HFFc6 (cell line): ENCODE measurements at places on chromosomes 7 and 10.

DNA sequence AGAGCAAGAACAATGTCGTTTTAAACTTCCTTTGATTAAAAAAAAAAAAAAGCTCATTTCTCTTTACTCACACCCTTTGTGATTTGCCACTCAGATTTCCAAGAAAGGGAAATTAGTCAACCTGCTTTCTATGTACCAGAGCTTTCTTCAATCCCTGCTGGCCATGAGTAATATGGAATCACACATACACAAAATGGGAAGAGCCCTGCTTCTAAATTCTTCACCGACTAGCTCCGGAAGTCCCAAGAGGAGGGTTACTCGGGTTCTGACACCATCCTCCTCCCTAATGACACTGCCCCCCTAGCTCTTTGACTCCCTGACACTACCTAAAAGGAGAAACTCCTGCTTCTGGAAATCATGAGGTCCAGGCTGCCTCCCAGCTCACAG lies 81.8 kb upstream of the SFMBT2 start:
- no peak for DNase-seq

DNA sequence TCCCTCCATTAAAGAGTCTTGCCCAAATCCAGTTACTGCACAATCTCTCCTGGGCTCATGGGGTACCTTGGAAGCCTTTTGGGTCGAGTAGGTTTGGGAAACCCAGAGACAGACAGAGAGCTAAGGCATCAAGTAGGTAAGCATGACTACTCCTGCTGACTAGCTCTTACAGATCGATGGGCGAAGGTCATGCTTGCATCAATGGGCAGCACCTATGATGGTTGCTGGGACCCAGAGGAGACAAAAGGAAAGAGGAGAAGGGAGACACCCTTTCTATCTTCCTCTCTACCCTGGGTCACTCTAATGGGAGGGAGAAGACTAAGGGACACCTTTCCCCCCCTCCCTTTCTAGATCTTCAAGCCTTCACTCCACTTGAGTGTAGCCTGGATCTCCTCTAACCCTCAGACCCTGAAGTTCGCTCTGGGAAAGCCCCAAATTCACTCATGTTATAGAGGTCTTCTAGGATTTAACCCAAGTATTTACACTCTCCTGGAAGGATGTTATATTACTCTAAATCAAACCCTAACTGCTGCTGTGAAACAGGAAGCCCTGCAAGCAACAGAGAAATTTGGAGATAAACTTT lies 31.6 kb upstream of the ZNF746 start:
- no peak for DNase-seq

- peak; percentile 57 for DNase-seq
Observed at GRCh38 chr7:40608321-40609075, 473.7 kb downstream of the SUGCT start.

- DNase-seq: no peak
Observed at GRCh38 chr7:42452356-42452755, 215.3 kb upstream of the GLI3 start.

DNA sequence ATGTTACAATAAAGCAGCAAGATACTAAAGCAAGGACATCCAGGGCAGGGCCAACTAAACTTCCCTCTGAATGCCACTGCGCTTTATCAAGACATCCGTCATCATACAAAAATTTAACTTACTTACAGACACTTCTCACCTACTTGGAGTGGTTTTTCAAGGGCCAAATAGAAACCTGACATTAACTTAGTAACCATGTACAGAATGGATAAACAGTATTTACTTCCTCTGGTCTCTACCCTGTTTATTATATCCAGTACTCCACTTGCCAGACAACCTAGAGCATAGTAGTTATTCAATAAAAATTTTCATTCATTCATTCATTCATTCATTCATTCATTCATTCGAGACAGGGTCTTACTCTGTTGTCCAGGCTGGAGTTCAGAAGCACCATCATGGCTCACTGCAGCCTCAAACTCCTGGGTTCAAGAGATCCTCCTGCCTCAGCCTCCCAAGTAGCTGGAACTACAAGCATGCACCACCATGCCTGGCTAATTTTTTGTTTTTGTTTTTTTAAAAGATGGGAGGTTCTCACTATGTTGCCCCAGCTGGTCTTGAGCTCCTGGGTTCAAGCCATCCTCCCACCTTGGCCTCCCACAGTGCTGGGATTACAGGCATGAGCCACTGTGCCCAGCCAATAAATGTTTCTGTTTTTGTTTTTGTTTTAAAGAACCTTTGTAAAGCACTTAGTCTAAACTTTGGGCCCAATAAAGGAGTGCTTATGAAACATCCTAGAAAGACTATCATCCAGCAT lies 19.0 kb downstream of the SMURF1 start:
- DNase-seq: no peak

- DNase-seq: no peak
Observed at GRCh38 chr7:5827755-5828154, 46.3 kb upstream of the RNF216 start.

GRCh38 chr7:107242267-107242666 lies 73.5 kb downstream of the HBP1 start:
- DNase-seq: no peak

DNA sequence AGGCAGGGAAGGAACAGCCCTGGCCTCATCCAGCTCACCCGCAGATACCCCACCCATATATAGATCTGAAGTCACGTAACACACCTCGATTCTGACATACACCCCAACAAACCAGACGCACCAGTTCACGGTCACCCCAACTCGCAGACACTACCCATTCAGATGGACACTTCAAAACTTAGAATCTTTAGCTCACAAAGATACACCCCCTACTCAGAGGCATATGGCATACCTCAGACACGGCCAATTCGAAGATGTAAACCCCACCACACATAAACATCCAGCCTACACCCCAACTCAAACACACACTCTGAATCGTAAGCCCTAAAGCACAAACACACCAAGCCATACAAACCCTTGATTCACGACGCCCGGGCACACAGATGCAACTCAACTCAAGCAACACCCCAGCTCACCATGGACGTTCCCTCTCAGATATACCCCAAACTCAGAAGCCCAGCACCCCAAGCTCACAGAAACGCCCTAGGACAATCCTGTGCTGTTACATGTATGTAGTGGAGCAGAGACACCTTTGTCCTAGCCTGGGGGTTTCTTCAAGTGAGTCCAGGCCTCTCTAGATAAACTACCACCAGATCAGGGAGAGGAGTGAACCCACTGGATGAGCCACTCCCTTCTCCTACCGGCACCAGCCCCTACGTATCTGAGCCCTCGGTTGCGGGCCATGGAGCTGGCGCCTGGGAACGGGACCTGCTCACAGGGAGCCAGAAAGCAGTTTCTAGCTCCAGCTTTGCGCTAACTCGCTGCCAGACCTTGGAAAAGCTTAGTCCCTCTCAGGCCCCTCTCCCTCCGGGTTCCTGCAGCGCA lies 8.8 kb downstream of the PSD start:
- DNase-seq: no peak
